Stimulated activated CD8-positive, alpha-beta memory T cell treated with anti-CD3 and anti-CD28 coated beads, Interleukin-4, amount 100 ng/mL, for 24 hours (primary cell): ENCODE measurements at places on chromosomes 7 and 10.

GRCh38 chr7:159095979-159096411, 48.7 kb downstream of the VIPR2 start:
- DNase-seq: no peak

DNA sequence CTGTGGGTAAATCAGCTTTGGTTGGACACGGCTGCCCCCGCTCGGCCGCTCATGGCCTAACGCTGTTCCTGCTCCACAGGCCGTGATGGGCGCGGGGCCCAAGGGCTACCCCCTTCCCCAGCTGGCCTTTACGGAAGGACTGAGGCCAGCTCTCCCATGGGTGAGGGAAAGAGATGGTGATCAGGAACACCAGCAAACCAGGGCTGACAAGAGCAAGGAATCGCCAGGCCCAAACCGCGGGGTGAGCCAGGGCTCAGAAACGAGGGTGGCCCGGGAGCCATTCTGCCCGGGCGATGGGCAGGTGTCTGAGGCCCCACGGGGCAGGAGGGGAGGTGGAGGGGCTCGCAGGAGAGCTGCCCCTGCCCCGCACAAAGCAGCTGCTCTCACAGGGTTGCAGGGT, 26.6 kb downstream of the GPER1 start:
- DNase-seq: no peak

DNA sequence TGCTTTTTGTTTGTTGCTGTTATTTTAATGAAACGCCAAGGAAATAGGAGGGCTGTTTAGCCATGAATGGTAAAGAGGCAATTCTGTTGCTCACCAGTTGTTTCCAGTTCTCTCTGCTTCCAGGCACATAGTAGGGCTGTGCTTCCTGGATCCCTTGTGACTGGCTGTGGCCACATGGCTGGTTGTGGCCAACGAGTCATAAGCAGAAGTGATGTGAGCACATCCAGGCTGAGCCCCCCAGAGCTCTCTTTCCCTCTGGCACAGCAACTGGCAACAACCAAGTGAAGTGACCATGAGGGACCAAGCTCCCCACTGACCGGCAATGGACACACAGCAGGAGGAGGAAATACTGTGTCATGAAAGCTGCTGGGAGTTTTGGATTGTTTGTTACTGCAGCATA, 10.3 kb downstream of the GRID1 start:
- no peak for DNase-seq

GRCh38 chr7:130390486-130390885, 10.2 kb downstream of the CPA1 start:
- DNase-seq: no peak

DNA sequence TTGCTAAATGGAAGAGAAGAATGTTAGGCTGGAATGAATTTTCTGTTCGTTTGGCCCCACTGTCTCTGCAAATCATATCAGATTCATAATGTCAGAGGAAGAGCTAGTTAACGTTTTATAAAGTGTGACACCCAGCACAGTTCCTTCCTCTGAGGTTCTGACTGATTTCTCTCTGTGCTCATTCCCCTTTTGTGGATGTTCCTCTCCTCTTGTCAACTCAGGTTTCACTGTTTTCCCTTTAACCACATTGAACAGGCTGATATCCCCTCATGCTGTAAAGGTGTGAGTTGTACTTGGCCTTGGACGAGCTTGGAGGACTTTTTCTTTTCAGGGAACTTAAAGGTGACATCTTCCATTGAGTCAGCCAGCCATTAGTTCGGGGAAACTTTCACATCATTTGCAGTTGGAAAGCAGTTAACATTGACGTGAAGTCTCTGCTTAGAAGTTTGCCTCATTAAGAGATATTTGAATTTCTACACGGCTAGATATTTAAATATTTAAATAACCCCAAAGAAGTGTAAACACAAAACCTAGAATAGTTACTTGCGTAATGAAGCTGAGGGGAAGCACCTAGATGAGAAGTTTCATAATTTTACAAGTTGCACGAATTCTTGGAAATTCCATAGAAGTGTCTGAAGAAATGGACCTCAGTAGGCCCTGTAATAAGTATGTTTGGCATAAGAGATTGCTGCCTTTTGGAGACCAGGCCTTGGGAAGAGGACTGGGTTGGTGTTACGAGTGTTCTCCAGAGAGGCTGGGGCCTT, 101.5 kb upstream of the EGR2 start:
- no peak for DNase-seq

- no peak for DNase-seq
Observed at GRCh38 chr7:30476459-30477145, 2.0 kb downstream of the NOD1 start.

GRCh38 chr7:2668401-2668800, 19.6 kb upstream of the AMZ1 start:
- DNase-seq: no peak

DNA sequence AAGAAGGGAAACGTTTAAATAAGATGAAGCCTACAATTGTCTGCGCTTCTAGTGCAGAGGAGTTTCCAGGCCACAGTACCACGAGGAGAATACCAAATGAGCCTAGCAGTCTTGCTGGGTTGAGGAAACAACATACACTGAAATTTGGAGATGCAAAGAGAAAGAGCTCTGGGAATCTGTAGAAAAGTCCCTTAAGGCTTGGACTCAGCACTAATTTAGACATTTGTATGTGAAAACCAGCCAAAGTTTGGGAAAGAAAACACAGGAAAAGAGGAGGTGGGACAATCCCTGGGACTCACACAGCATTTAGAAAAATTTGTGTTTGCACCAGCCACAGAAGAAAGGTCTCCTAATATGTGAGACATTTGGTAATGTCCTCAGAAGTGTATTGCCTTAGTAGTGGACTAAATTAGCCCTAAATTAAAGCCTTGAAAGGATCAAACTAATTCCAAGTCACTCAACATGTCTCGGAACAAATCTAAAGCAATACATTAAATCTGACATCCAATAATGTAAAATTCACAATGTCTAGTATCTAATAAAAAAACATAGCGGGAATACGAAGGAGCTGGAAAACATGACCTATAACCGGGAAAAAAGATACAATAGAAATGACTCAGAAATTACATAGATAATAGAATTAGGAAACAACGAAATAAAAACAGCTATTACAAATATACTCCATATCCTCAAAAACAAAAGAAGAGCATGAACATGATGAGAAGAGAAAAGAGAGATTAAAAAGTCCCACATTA, 187.1 kb upstream of the NAMPT start:
- DNase-seq: no peak

- peak; percentile 87 for DNase-seq
Observed at GRCh38 chr10:99619851-99620710, at the start of gene SLC25A28. TSS of gene SLC25A28 (minus strand) at chr10:99620439. CDS start at chr10:99620335, 104 bp downstream.

GRCh38 chr10:112227331-112227987, 43.9 kb upstream of the GPAM start:
- no peak for DNase-seq
